Stimulated activated CD4-positive, alpha-beta T cell treated with anti-CD3 and anti-CD28 coated beads, Interleukin-4, amount 100 ng/mL, for 24 hours (primary cell): ENCODE measurements at places on chromosomes 5 and 9.

DNA sequence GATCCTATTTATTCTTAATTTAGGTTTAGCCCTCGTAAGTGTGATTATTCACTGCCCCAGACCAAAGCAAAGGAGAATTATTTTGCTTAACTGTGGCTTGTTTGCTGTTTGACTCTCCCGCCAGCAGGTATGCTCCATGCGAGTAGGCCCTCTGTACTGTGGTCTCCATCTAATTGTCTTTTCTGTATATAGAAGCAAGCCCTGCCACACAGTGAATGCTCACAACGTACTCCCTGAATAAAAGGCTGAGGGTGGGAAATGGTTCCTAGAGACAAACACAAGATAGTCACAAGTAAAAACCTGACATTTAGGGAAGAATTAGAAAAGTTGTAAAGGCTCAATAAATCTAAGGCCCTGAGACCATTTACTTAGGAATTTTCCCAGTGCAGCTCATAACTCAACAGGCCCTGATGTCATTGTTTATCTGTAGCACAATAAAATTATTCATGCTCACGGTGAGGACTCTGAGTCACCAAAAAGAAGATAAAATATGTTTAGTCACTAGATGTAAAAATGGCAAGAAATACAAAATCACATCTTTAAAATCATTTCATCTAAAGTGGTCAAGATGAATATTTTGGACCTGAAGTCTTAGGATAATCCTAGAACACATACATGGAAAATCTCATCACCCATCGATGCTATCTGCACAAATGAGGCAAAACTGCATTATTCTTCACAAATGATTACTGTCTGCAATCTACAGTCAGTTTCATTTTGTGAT is 473.2 kb downstream of the ENC1 start:
- no peak for DNase-seq

DNA sequence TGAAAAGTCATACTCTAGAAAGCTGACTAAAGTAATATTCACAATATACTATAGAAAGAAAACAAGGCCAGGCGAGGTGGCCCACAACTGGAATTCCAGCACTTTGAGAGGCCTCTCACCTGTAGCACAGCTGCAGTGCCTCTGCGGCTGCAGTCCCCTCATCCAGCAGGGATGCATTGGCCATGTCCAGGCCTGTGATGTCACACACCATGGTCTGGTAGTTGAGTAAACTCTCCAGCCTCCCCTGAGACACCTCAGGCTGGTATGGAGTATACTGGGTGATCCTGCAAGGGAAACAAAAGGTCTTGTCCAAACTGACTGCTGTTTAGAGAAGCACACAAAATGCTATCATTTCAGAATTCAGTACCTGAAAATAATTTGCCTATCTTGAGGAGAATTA is 35.5 kb downstream of the GLDC start:
- no peak for DNase-seq

DNA sequence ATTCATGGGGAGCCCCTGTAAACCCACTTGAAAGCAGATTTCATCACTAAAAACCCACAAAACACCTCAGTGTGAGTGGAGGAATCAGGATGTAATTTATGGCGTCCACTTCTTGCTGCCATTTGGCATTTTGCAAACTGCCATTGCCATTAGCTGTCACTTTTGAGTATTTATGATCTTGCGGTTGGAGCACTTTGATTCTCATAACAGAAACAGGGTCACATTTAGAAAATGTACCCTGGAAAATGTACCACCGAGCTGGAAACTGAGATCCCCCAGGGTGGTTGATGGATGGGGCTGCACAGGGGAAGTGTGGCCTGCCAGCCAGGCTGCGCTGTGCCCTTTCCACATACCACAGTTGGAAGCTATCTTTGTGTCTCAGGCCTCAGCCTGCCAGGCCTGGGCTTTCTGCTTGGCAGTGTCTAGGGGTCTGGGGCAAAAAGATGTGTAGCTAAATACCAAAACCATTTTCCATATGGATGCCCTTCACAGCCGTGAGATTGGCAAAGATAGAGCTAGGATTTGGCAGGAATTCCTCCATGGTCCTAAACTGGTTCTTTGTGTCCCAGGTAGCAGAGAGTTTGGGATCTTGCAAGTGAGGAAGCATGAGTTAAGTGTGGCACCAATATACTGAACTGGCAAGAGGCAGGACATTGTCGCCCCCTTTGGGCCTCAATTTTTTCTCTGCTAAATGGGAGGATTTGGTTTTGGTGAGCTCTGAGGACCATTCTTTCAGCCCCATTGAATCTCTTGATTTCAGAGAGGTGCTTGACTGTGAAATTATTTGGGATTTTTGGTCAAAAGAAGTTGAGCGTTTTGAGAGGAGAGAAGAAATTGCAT is 46.2 kb downstream of the GALNT10 start:
- no peak for DNase-seq

DNA sequence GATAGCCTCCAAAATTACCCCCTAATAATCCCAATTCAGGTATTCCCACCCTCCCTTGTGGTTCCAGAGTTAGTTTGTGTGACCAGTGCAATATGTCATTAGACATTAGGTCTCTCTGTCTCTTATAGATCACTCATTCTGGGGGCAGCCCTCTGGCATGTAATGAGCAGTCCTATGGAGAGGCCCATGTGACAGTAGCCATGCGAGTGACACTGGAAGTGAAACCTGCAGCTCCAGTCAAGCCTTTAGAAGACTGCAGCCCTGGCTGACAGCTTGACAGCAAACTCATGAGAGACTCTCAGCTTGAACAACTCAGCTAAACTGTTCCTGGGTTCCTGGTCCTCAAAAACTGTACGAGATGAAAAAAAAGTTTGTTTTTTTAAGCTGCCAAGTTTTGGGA is 54.0 kb upstream of the HSPB3 start:
- no peak for DNase-seq

- no peak for DNase-seq
These were observed 39.2 kb downstream of the MARCHF11 start for GRCh38 chr5:16140417-16140816.

DNA sequence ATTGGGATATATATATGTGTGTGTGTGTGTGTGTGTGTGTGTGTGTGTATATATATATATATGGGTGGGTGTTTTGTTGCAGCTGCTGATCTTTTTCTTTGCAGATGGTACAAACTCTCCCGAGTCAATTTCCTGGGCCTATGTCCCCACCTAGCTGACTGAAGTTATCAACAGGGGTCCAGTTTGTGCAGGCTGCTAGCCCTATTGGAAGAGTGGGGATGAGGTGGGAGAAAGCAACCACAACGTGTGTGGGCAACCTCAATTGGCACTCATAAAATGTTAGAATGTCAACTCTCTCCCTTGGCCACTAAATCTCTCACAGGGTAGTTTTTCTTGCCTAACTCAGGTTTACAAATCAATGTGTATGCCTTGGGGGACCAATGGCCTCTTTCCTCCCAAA is 5.6 kb downstream of the NR4A3 start:
- no peak for DNase-seq

DNA sequence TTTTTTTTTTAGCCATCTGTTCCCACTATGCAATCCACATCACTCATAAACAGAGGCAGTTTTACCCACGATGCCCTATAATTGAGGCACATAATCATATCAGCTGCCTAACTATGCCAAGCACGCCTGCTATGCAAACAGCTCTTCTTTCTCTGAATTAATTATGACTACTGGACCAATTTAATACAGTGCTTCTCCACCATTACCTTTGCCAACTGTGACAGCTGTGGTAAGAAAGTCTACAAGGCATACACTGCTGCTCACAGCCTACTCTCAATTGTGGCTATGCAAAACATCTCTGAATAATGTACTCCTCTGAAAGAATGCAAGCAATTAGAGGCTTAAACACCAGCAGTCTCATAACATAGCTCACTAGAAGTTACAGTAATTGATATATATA is 97.1 kb downstream of the DTWD2 start:
- DNase-seq = no peak

- DNase-seq = no peak
These were observed 290.5 kb downstream of the SLF1 start for GRCh38 chr5:94908889-94909480.

GRCh38 chr5:14472986-14473567 is 108.5 kb upstream of the OTULINL start:
- DNase-seq = no peak

GRCh38 chr5:152256580-152256979 is 148.5 kb downstream of the NMUR2 start:
- DNase-seq = no peak

DNA sequence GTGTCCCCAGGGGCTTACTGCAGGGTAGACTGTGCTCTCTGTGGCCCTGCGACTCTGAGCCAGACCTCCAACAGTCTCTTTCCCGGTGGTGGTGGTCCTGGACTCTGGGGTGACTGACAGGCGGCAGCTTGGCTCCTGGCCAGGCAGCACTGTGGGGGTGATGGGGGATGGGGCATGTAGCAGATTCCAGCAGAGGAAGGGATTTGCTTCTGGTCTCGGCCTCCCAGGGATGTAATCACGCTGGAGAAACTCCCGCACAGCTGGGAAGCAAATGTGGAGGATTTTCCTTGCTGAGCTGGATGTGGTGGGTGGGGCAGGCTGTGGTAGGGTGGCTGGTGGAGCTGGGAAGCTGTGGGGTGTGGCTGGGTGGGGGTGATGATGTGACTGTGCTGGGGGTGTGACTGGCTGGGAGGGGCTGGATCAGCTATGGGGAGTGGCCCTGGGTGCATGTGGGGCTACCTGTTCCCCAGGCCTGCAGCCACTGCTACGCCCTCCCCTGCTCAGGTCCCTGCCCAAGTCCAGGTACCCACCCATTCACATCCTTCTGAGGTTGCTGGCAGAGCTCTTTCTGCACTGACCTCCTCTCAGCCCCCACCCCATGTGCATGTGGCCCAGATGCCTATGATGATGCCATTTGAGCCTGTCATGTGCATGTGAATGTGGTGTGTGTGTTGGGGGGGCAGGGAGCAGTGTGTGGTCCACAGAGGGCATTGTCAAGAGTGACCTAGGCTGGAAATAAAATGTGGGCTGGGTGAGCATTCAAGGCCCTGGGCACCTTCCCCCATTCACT is 3.8 kb downstream of the NDST1 start:
- DNase-seq = no peak

DNA sequence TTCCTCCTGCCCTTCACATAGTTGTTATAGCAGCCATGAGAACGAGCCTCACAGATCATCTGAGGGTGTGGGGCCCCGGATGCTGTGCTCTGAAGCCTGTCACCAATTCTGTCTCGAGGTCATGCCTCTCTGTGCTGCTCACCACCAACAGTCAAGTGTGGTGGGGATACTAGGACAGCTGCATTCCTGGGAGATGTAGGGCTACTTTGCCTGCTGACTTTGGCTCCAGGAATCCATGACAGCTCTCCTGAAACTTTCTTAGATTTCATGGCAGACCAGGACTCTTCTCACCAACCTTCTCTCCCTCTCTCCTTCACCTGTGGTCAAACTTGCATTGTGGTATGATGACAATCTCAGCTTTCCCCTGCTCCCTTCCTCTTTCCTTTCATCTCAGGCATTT is 395.9 kb downstream of the PSAT1 start:
- no peak for DNase-seq

GRCh38 chr9:117784996-117785395 is 80.8 kb downstream of the TLR4 start:
- no peak for DNase-seq

GRCh38 chr5:63141591-63141990 is 563.0 kb downstream of the LRRC70 start:
- DNase-seq = no peak

DNA sequence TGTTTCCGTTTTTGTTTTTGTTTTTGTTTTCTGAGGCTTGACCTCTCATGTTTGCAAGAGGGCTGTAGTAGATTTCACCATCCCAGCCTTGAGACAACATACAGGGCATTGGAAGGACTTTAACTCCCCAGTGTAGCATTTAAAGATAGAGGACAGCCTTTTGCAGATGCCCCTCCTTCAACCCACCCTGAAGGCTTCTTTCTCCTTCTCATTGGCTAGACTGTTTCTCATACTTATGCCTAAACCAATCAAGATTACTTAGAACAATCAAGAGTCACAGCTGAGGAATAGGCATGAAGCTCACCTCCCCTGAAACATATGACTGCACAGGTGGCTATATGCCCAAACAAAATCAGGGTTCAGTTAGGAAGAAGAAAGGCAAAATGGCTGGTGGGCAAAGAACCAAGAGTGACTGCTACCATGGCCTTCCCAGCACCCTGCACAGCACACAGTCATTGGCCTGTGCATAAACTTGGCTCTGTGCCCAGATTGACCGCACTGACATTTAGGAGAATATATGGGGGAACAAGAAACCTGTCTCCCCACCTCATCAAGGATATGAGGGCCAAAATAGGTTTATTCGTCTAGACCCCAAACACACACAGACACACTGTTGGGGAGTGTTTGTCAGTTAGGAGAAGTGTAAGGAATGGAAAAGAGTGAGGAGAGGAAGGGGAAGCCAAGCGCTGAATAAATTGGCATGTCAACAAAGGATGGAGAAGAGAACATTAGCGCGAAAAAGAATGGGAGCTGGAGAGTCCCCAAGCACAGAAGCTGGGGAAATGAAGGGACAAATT is 137.3 kb upstream of the RANBP3L start:
- no peak for DNase-seq

DNA sequence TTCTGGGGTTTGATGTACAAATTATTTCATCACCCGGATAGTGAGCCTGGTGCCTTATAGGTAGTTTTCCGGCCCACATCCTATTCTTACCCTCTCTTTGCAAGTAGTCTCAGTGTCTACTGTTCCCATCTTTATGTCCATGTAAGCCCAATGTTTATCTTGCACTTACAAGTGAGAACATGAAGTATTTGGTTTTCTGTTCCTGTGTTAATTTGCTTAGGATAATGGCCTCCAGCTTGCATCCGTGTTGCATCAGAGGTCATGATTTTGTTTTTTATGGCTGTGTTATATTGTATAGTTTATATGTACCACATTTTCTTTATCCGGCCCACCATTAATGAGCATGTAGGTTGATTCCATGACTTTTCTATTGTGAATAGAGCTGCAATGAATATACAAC is 136.5 kb downstream of the PRR16 start:
- DNase-seq = no peak

DNA sequence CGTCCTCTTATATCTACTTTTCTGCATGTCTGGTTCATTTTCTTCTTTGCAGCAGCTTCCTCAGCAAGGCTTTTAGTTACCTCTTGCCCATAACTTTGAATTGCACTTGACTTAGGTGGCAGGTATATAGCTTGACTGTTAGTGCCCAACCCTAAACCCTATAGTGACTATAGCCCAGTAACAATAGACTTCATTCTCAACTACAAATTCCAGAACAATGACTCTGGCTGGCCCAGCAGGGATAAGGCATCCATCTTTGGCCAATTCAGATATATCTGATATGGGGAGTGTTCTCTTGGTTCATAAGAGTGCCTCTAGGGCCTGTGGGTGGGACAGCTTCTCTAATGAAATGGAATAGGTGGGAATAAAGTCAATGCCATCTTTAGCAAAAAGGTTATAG is 246.2 kb downstream of the DMRT2 start:
- no peak for DNase-seq

DNA sequence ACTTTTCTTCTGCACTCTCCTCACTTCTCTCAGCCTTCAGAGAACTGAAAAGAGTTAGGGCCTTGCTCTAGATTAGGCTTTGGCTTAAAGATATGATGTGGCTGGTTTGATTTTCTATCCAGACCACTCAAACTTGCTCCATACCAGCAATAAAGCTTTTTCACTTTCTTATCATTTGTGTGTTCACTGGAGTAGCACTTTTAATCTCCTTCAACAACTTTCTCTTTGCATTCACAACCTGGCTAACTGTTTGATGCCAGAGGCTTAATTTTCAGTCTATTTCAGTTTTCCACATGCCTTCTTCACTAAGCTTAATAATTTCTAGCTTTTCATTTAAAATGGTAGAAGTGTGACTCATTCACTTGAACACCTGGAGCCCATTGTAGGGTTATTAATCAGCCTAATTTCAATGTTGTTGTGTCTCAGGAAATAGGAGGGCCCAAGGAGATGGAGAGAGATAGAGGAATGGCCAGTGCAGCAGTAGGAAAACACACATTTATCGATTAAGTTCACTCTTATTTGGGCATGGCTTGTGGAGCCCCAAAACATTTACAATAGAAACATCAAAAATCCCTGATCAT is 5.9 kb downstream of the ATPSCKMT start:
- DNase-seq = no peak
